Activated naive CD4-positive, alpha-beta T cell (primary cell): ENCODE measurements at places on chromosomes 7 and 10.

DNA sequence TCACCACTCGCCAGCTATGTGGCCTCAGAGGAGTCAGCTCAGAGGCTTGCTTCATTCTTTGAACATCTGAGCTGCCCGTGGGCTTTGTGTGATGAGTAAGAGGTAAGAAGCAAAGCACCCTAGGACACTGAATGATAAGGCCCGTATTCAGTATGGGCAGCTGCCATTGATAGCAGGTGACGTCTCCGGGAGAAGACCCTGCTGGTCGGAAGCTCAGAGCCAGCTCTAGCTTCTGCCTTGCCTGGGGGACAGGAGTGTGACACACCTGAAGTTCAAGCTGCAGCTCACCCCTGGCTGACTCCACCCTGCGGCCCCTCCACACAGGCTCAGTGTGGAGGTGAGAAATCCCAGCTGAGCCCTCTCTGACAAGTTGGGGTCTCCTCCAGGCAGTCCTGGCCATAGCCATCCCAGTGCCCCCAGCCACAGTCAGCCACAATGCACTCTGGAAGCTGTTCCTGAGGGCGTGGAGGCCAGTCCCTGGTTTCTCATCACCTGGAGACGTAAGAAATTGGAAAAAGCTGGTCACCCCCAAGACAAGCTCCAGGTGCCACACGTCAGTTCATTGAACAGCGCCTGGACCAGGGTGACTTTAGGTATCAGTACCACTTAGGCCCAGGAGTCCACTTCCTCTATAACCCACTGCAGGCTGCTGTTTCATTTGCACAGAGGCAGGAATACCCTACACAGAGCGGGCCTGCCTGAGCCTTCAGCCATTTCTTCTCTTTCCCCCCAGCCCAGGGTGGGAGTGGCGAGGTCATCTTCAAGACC is 164.9 kb upstream of the RHEB start:
- no peak for DNase-seq

GRCh38 chr7:104530251-104530650 is 201.8 kb downstream of the LHFPL3 start:
- DNase-seq, result no peak

DNA sequence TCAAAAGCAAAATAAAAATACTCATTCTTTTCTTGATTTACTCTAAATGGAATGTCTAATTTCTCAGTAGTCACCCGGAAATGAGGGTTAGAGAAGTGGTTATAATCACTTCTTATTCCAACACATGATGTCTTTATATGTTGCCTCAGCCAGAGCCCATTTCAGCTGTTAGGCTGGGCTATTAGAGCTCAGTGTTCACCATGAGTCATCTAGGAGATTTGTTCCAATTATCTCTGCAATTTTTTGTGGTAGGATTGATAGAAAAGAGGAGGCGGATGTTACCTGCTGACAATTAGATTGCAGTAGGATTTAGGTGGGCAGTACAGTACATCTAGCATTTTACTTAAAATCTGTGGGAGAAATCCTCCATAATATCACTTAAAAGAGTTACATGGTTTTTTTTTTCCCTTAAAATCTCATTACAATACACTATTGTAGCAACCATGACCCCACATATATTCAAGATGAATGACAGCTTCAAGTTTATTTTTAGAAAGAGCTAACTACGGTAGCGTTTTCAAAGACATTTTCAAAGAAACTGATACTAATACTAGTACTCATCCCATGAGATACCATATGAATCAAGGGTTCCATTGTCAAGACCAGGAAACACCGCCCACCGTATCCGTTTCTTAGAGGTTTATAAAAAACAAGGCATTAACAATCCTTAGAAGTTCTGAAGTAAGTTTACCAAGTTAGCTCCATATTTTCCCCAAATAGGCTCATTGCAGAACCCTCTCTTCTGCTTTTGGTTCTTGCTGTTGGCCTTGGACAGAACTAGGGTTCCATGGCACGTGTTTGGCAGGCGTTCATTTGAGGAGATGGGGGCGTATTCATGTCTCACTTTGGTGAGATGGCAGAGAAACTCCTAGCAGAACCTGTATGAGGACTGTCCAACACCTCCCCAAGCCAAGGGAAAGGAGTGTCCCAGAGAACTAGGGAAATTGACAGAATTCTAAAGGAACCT is 10.4 kb downstream of the CPA2 start:
- DNase-seq, result no peak

DNA sequence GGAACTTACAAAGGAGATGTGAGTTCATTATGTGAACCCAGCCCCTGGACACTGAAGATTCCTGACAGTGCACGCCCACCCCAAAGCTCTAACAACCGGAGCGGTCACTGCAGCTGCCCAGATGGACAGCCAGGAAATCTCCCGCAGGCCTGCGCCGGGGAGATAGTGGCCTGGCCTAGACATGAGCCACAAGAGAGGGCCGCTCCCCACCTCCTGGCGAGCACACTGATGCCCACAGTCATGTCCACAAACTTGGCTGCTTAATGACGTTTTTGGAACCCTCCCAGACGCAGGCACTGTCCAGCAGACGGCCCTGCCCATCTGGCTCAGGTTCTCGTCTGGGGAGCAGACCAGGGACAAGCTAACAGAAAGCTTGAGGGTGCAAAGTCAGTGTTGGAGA is 34.2 kb downstream of the TCERG1L start:
- DNase-seq, result no peak

- no peak for DNase-seq
Measured at GRCh38 chr10:128078136-128078969, 47.9 kb downstream of the MKI67 start.

DNA sequence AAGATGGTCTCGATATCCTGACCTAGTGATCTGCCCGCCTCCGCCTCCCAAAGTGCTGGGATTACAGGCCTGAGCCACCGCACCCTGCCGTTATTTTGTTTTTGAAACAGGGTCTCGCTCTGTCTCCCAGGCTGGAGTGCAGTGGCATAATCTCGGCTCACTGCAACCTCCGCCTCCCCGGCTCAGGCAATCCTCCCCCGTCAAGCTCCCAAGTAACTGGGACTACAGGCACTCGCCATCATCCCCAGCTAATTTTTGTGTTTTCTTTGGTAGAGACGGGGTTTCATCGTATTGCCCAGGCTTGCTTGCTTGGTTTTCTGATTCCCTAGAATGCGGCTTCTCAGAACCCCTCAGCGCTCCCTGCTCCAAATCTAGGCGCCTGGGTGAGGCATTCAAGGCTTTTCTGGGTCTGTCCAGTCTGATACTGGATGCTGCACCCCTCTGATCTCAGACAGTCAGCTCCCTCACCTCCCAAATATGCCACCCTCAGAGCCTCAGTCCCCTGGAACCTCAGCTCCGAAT is 1.3 kb downstream of the TFR2 start:
- DNase-seq, result no peak

DNA sequence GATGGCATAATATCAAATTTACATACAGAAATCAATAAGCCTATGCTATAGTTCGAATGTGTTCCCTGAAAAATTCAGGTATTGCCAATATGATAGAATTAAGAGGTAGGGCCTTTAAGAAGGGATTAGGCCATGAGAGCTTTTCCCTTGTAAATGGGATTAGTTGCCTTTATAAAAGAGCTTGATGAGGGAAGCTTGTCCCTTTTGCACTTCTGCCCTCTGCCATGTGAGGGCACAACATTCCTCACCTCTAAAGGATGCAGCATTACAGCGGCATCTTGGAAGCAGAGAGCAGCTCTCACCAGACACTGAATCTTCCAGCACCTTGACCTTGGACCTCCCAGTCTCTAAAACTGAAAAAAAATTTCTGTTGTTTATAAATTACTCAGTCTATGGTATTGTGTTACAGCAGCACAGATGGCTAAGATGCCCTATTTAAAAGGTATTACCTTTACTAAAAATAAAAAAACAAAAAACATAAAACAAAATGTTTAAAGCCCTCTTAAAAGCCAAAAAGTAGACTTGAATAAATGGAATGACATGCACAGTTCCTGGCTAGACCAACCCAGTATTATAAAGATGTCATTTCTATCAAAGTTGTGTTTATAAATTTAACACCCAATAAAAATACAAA is 909.6 kb downstream of the REEP3 start:
- DNase-seq, result no peak

GRCh38 chr10:7786430-7786829 is 1.4 kb downstream of the KIN start:
- DNase-seq, result no peak

DNA sequence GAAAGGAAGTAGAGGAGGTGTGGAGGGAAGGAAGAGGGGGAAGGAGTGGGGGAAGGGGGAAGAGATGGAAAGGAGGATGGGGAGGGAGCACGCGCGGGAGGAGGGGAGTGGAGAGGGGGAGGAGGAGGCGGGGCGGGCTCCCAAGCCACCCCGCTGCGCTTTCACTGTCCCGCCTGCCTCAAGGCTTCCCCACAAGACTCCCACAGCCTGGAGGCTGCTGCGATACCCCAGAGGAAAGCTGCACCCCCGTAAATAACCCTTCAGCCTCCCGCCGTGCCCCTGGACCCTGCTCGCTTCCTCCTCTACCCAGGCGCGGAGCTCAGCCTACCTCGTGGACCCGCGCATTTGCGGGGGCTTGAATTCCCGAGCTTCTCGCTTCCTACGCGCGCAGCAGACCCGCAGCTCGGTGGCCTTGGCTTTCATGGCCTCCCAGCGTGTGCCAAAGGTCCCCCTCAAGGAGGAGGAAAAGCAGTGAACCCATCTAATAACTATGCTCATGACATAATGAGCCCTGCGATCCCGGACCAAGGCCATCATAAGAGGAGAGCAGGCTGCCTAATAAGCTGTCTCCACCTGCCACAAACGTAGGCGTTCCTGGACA is at the start of gene C10orf67:
Gene C10orf67, minus strand, starts transcription at position 557 of the 601 bp plus-strand sequence. Its CDS starts 23 bp downstream, at position 534.
- DNase-seq, result no peak

GRCh38 chr7:50496569-50496968 is 46.4 kb upstream of the FIGNL1 start:
- no peak for DNase-seq

- DNase-seq, result no peak
Measured at GRCh38 chr7:16028636-16029035, 342.2 kb upstream of the MEOX2 start.

DNA sequence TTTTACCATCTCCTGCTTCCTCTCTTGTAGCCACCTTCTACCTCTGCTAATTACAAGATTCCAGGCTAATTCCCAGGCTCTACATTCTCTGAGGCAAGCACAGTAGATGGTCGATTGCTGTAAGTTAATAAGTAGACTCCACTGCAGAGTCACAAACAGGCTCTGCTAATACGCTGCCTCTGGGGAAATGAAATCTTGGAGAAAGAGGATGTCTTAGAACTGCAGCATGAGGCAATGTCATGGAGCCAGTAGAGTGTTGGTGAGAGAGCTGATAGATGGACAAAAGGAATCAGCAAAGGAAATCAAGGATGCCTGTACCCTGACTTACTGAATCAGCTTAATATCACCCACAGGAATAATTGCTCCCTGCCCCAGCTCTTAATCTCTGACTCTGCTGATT is 1260.3 kb downstream of the XPNPEP1 start:
- DNase-seq, result no peak

DNA sequence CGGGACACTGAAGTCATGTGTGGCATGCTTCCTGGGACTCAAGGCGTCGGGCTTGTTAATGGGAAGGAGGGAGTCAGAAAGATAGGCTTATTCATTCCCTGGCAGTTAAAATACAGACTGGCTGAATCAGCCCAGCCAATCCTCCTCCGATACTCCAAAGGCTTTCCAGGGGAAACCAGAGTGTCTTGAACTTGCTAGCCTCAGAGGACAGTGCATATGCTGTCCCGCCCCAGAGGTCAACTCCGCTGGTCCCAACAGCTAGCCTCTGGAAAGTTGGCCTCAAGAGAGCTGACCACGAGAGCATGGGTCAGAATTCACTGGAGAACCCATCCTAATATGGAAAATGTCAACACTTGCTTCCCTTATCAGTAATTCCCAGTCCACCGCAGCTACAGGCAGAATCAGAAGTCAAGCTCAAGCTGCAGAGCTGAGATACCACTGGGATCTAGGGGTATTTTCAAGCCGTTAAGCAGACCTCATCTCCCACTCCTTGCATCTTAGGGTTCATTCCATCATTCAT is 43.0 kb downstream of the ELMO1 start:
- no peak for DNase-seq

DNA sequence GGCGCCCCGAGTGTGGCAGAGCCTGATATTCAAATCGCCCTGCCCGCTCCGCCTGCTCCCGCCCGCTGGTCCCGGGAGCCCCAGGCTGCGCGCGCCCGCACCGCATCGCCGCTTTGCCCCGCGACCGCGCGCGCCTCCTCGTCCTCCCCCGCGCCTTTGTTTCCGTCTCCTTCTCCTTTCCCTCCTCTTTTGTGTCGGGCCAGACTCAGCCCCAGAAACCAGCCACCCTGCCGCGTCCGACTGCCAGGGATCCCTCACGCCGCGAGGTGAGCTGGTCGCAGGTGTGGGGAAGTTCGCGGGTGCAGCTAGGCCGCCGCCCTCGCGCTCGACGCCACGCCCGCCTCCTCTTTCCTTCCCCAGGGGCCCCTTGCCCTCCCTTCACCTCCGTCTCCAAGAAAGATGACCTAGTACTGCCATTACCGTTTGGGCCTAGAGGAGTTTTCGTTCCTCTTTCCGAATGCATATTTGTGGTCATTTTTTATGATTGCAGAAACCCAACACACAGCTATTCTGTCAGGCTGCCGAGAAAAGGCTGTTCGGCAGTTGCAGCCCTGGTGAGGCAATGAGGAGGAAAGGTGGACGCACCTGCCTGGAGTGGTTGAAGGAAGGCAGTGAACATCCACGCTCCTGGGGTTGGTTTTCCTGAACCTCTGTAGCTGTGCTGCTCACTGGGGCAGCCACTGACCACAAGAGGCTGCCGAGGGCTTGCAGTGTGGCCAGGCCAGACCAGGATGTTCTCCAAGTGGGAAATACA is 107.3 kb downstream of the SNX10 start:
- DNase-seq, result no peak

DNA sequence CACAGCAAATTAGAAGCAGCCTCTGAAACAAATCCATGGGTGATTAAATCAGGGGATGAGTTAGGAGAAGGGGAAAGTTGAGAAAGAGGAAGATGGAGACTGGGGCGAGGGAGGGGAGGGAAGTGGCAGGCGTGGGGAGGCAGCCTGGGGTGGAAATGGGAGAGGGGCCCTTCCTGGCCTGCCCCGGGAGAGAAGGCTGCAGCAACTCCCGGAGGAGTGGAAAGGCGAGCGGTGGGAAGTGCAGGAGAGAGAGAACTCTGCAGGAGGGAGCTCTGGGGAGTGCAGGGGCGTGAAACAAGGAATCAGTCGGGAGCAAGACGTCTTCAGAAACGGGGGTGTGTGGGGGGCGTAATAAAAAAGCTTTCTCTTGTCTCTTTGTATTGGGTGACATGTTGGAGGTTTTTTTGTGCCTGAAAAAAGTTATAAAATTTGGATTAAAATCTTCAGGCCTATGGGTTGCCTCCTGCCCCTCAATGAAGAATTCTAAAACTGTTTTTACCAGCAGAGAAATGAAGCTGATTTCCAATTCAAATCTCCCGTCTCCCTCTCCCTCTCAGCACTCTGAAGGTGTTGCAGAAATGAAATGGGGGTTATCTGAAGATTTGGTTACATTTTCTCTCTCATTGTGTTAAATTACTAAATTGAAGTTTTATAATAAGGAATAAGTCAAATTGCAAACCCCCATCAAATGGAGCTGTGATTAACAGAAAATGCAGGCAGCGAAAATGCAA is 4.7 kb upstream of the UNCX start:
- no peak for DNase-seq
